CD4-positive, alpha-beta T cell (primary cell): ENCODE measurements at places on chromosomes 7 and 10. TPM values are rescaled to one million over a fixed set of nuclear protein-coding genes. Genes with fewer than 3 reads are reported as not detected.

PNLIP gene
- not detected for total RNA-seq

GBX1 gene
- not detected for total RNA-seq

- H3K4me1 ChIP-seq: peaks cover 14% of the 10 kb centered on the region
- H3K27ac ChIP-seq: no peak overlapping the region
- no peak for DNase-seq
- H3K4me3 ChIP-seq: peak overlapping the region; percentile 53
- no peaks in the 10 kb centered on the region for H3K36me3 ChIP-seq
Observed at GRCh38 chr10:117004227-117005025, 561 bp downstream of the SHTN1 start.

GRCh38 chr7:34425631-34426384 is 232.2 kb upstream of the NPSR1 start:
- H3K27me3 ChIP-seq: no peaks in the 10 kb centered on the region
- no peaks in the 10 kb centered on the region for H3K4me1 ChIP-seq
- H3K36me3 ChIP-seq: no peaks in the 10 kb centered on the region
- no peak overlapping the region for H3K27ac ChIP-seq

DNA sequence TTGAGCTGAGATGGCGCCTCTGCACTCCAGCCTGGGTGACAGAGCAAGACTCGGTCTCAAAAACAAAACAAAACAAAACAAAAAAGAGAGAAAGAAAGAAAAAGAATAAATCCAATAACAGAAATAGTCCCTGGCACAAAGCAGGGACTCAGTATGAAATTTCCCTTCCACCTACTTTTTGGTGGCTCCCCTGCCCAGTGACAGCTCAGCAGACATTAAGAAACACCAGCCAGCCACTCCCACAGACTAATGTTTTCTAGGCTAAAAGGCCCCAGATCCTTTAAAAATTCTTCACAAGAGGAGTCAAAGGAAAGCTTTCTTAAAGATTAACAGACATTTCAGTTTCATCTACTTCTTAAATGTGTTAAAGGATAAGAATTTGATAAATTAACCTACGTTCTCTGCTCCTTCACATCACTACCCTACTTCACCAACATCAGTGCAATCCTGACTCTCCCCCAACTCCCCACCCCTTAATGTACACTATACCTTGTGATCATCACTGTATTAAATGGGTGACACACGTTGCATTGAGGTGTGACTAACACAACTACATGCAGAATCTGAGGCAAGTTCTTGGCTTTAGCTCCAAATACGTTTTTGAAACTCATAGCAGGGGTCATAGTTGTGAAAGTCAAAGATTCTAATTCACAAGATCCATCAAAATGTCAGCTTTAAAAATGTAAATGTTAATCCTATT is 114.5 kb upstream of the CAV2 start:
- DNase-seq: no peak
- H3K4me1 ChIP-seq: no peaks in the 10 kb centered on the region
- peaks cover 7% of the 10 kb centered on the region for H3K27me3 ChIP-seq
- H3K27ac ChIP-seq: no peak overlapping the region

- H3K4me1 ChIP-seq: no peaks in the 10 kb centered on the region
- H3K36me3 ChIP-seq: peaks cover 14% of the 10 kb centered on the region
- H3K27ac ChIP-seq: no peak overlapping the region
- no peak overlapping the region for H3K4me3 ChIP-seq
- H3K27me3 ChIP-seq: peaks cover under 1% of the 10 kb centered on the region
- DNase-seq: no peak
Observed at GRCh38 chr7:151143261-151144015, 24.1 kb downstream of the GBX1 start.

GRCh38 chr10:80253266-80253962 is 36.0 kb downstream of the MAT1A start:
- H3K27me3 ChIP-seq: no peaks in the 10 kb centered on the region
- DNase-seq: peak; percentile 1
- H3K27ac ChIP-seq: no peak overlapping the region
- no peaks in the 10 kb centered on the region for H3K36me3 ChIP-seq
- no peak overlapping the region for H3K4me3 ChIP-seq

- H3K4me1 ChIP-seq: no peaks in the 10 kb centered on the region
- no peaks in the 10 kb centered on the region for H3K36me3 ChIP-seq
- H3K27me3 ChIP-seq: no peaks in the 10 kb centered on the region
- no peak overlapping the region for H3K27ac ChIP-seq
- no peak for DNase-seq
Observed at GRCh38 chr10:15742836-15743235, 23.1 kb upstream of the ITGA8 start.

- H3K27ac ChIP-seq: peak overlapping the region; percentile 85
- peak; percentile 69 for DNase-seq
- H3K36me3 ChIP-seq: peaks cover 5% of the 10 kb centered on the region
- no peaks in the 10 kb centered on the region for H3K27me3 ChIP-seq
- peaks cover 48% of the 10 kb centered on the region for H3K4me1 ChIP-seq
Observed at GRCh38 chr7:149147752-149148653, 750 bp downstream of the ZNF398 start.

- no peak for DNase-seq
- no peaks in the 10 kb centered on the region for H3K27me3 ChIP-seq
- no peaks in the 10 kb centered on the region for H3K4me1 ChIP-seq
- H3K27ac ChIP-seq: no peak overlapping the region
- H3K36me3 ChIP-seq: no peaks in the 10 kb centered on the region
Observed at GRCh38 chr7:119482209-119482608, 790.8 kb upstream of the KCND2 start.

GRCh38 chr7:78176171-78176570 is 377.6 kb downstream of the PHTF2 start:
- DNase-seq: no peak
- H3K27me3 ChIP-seq: no peaks in the 10 kb centered on the region
- H3K27ac ChIP-seq: no peak overlapping the region
- H3K4me1 ChIP-seq: no peaks in the 10 kb centered on the region
- H3K4me3 ChIP-seq: no peak overlapping the region
